Activated naive CD8-positive, alpha-beta T cell treated with anti-CD3 and anti-CD28 coated beads for 36 hours (primary cell): ENCODE measurements at places on chromosomes 13 and 19.
A peak's percentile ranks its signal among the peaks of the same experiment; 100 is the strongest.

GRCh38 chr13:33235564-33235963 is 50.0 kb downstream of the STARD13 start:
- no peak for DNase-seq

GRCh38 chr19:13005253-13005652 is 10.0 kb downstream of the NFIX start:
- DNase-seq, result no peak

GRCh38 chr19:41427647-41428480 is 690 bp upstream of the B3GNT8 start:
- peak; percentile 21 for DNase-seq

- DNase-seq, result no peak
Observed at GRCh38 chr19:47601180-47601904, 7.6 kb upstream of the BICRA start.

DNA sequence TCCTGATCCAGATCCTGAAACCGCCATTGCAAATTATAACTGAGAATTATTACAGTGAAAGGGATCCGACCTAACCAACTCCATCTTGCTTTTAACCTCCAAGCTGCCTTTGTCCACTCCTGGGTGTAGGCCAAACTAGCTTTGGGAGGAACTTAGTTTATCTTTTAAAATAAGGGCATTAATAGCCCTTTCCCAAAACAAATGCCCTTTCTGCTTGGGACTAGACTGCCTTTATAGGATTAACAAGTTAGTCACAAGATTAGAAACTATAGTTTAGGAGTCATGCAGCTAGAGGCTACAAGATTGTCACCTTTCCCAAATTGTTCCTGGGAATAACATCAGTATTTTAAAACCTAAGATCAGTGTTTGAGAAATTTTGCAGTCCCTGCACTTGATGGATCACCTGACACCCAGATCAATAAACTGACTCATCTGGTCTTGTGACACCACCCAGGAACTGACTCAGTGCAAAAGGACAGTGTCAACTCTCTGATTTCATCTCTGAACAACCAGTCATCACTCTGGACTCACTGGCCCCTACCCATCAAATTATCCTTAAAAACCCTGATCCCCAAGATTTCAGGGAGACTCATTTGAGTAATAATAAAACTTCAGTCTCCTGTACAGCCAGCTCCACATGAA is 4.1 kb upstream of the ZNF841 start:
- DNase-seq, result no peak

DNA sequence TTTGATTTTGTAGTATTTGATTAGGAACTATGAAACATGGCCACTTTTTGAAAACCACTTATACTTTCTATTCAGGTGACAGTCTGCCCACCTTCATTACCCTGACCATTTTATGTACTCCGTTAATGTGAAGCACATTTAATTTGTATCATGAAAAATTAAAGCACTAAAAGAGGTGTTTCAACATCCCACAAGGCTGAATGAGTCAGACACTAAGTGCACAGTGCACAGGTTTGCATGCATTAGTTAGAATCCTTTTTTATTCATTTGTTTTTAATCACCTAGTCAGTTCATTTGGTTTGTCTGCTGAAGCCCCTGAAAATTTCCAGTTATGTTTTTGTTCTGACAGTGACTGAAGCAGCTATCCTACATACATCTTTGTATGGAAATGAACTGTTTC is 271.0 kb downstream of the SLITRK5 start:
- no peak for DNase-seq

- DNase-seq, result no peak
Observed at GRCh38 chr19:38619361-38620174, 580 bp downstream of the EIF3K start.

GRCh38 chr19:34678421-34678820 is 943 bp downstream of the ZNF302 start:
- DNase-seq, result no peak

GRCh38 chr19:45607071-45608029 is 5.3 kb upstream of the GPR4 start:
- DNase-seq, result no peak

DNA sequence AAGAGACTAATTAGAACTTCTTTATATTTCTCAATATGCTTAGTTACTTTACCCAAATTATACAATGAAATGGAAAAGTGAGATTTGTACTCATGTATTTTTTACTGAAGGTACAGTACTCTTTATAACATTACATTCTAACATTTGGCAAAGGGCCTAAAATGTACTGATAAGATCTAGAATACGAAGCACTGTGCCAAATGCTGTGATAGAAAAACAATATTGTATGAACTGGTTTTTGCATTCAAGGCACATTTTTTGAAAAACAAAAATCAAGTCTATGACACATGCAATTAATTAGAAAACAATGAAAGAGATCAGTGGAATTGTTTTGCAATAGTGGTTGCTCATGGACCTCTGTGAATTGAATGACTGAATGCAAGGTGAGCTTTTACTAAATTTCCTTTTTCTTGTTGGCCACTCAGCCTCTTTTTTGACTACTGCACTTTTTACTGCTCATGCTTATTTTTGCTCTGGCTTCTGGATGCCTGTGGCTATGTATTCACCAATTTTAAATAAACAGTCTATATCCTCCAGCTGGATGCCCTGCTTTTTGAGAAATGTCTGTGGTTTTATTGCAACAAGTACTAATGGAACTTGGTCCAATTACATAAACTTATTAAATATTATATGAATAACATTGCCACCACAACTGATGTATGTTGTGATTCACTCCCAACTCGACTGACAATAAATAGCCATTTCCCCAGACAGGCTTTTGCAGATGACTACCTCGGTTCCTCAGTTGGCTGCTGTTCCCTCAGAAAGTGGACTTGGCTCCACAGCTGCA is 41.4 kb upstream of the OBI1 start:
- DNase-seq, result no peak

DNA sequence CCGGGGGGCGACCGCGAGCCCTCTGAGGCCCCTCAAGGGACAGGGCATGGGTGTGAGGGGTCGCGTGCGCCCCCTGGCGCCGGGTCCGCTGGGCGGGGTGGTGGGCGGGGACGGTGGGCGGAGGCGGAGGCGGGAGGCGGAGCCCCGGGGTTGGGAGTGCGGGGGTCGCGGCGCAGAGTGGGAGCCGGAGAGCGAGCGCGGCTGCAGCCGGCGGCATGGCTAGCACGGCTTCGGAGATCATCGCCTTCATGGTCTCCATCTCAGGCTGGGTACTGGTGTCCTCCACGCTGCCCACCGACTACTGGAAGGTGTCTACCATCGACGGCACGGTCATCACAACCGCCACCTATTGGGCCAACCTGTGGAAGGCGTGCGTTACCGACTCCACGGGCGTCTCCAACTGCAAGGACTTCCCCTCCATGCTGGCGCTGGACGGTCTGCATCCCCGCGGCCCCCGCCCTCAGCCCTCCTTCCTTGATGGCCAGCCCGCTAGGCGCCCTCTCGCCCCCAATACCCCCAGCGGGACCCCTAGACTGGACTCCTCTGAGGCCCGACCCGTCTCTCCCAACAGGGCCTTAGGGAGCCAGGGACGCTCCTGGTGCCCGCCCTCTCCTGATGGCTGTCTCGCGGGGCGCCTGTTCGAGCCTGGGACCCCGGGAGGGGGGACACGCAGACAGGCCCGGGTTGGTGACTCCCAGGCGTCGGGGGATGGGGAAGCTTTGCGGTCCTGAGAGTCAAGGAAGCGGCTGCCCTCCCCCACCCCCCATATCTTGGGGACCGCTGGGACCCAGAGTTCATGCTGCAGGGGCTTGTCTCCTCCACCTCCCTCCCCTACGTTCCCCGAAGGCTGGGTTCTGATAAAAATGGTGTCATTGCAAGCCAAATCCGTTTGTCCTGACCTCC is at the start of gene CLDN10:
TSS of gene CLDN10 (plus strand) at position 182 of the 903 bp plus-strand sequence. CDS start at position 216, 34 bp downstream.
- DNase-seq, result peak; percentile 1

DNA sequence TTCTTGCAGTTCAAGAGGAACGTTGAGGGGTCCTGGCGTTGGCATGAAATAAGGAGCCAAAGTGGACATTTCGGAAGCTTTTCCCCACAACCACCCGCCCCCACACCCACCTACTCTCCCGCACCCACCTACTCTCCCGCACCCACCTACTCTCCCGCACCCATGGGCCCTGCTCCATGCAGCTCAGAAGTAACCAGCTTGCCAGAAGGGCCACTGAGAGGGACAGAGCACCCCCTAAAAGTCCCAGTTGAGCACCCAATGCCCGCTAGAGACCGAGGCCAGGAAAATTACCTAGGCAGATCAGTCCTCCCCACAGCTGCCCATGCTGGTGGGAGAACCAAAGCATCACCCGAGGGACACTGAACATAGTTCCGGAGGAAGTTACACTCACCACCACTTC is 11.8 kb downstream of the VSTM2B start:
- no peak for DNase-seq

DNA sequence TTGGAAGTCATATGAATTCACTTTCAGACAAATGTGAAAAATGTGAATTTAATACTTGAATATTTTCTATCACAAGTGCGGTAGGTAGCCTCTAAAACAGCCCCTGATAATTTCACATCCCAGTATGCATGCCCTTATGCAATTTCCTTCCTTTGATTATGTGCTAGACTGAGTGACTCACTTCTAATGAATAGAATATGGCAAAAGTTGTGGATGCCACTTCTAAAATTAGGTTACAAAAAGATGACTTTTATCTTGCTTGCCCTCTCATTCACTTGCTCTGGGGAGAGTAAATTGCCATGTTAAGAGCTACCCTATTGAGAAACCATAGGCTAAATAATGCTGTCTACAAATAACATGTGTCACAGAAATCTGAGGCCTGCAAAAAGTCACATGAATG is 402.5 kb upstream of the PCDH9 start:
- DNase-seq, result no peak

DNA sequence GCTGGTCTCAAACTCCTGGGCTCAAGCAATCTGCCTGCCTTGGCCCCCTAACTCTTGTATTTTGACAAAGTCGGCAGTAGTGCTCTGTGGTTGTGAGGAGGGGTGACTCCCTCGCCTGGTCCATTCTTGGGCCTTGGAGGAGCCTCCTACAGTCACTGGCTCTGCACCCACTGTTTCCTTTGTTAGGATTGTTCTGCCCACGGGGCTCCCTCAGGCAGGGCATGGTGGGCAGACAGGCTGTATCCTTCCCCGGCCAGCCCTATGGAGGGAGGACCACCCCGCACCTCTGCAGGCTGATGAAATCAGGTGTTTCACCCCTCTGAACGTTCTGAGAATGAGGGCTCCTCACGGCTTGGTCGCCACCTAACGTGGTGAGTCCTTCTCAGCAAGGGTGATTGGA is 9.2 kb downstream of the FCAR start:
- DNase-seq, result no peak

GRCh38 chr19:39296055-39296645 is at the start of gene IFNL1:
IFNL1 (plus strand) TSS chr19:39296407; CDS start chr19:39296422, 15 bp downstream.
- no peak for DNase-seq

DNA sequence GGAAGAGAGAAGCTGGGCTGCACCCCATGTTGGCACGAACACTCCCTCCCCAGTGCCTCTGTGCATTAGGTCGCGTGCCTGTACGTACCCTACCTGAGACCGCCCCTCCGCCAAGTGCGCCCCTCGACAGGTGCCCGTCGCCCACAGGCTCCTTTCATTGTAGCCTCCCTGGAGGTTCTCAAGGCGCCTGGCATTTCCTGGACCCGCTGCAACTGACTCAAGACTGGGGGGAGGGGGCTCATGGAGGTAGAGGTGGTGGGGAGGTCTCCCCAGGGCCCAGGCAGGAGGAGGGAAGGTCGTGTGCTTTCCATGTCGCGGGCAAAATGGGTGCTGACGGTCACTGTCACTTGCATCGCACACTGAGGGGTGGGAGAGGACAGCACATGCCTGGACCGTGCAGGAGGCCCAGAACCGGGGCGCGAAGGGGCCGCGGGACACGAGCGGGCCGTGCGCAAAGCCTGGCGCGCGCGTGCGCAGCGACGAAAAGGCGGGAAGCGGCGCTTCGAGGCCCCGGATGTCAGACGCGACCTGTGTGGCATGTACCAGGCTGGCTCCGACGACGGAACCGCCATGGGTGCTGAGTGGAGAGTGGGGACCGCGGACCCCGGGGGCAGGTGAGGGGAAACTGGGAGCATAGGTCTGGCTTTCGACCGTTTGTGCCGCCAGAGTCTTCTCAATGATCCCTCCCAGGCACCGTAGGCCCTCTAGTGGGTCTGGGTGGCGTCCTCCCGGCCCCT is 16.5 kb downstream of the NFIX start:
- DNase-seq, result peak; percentile 50

GRCh38 chr13:72920097-72920496 is 138.2 kb downstream of the PIBF1 start:
- no peak for DNase-seq

GRCh38 chr19:3479177-3479833 is 1.0 kb downstream of the SMIM24 start:
- peak; percentile 49 for DNase-seq

GRCh38 chr13:29861694-29862110 is 11.3 kb upstream of the UBL3 start:
- no peak for DNase-seq

- DNase-seq, result no peak
Observed at GRCh38 chr13:24087605-24088225, 72.8 kb upstream of the SPATA13 start.

GRCh38 chr13:45482571-45483173 is 17.9 kb downstream of the COG3 start:
- DNase-seq, result no peak

DNA sequence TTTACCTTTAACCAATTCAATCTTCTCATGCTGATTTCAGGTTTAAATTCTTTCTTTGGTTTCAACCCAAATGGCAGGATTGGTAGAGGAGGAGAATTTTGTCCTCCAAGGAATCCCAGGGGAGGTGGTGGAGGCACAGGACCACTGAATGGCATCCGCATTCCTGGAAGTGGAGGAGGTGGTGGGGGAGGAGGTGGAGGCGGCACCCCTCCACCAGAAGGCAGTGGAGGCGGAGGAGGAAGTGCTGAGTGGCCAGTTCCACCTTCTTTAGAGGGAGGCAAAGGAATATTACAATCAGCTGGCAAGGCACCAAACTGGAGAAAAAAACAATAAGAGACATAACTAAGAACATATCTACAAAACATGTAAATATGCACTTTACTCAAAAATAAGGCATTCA is 192.9 kb downstream of the DIAPH3 start:
- DNase-seq, result no peak

GRCh38 chr13:97116754-97117153 is 105.4 kb upstream of the MBNL2 start:
- no peak for DNase-seq

GRCh38 chr19:17074634-17075034 is 618 bp downstream of the HAUS8 start:
- DNase-seq, result no peak
